Common myeloid progenitor, CD34-positive (primary cell): ENCODE measurements at places on chromosomes 13 and 19.

GRCh38 chr13:51000571-51001260 lies 91.1 kb downstream of the RNASEH2B start:
- no peak for DNase-seq

GRCh38 chr13:70183041-70183440 lies 74.8 kb upstream of the KLHL1 start:
- no peak for DNase-seq

- DNase-seq: no peak
Observed at GRCh38 chr13:41505209-41505835, 48.0 kb downstream of the RGCC start.

- DNase-seq: no peak
Observed at GRCh38 chr19:29596080-29596727, 9.9 kb upstream of the POP4 start.

DNA sequence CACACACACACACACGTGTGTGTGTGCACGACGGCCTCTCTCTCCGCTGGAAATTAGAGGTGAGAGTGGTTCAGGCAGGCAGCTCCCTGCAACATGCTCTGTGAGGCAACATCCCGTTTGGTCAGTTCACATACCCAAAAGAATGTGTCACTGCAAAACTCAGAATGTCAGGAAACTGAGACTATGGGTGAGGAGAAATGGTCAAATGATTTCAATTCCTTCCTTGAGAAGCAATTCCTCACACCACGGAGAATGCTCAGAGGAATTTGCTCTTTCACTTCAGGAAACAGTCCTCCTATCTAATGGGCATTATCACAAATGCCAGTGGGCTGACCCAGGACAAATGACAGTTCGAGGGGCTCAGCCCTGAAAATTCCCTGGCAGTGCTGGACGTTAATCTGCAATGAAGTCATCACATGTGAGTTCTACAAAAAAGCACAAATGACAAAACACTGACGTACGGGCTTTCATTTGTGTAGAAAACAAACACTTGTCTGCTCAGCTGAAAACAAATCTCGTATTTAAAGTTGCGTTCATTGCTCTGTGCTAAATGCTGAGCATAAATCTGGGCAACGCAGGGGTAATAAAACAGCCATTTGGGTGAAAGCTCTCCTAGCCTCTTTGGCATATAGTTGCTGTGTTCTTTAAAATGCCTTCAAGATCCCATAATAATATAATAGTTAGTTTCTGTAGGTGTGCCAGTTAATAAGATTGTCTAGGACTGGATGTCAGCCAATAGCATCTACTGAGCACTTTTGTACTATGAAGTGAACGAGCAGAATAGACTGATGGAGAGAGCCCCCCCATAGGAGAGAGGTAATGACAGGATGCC lies 18.6 kb upstream of the LATS2 start:
- DNase-seq: no peak

GRCh38 chr13:27933580-27934328 lies 14.0 kb downstream of the PDX1 start:
- no peak for DNase-seq

DNA sequence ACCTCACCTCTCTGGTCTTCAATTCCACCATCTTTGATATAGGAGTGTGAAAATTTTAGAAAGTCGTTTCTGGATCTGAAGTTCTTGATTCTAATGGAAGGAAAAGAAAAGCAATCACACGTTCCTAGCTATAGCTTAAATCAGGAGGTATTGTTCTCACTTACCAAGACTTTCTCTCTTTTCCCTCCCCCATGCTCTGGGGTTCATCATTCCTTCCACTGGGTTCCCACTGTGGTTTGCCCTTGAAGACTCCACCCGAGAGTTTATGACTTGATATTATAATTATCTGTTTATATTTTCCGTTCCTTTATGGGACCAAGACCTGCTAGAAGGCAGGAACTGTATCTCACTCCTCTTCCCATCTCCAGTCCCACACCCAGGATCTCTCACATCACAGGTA lies 76.6 kb downstream of the AKAP11 start:
- no peak for DNase-seq

DNA sequence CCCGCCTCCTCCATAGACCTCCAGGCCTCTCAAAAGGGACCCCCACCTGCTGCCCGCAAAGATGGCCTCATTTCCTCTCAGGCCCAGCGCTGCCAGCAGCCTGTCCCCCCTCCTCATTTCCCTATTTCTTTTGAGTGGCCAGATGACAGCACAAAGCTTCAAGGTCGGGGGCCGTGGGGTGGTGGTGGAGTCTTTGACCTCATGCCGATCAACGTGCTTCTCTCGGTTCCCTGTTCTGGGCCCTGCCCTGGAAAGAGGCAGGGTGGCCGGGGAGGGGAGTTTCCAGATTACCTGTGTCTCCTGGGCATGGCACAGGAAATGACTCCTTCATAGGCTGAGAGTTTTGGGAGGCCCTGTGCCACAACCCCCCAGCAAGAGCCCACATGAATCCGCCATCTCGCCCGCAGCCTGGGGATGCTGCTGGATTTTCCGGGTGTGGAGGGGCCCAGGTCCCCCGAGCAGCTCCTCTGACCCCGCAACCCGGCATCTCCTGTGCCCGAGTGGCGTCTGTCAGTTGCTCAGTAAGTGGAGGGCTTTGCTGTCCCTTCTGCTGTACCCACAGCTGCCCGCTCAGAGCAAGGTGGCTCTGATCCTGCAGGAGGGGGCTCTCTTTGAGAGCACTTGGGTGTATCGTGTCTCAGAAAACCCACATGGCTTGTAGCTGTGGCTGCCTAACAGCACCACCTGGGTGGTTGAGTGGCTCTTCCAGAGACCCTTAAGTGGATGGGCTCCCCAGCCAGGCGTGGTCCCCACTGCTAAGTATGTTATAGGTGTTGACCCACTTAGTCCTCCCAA lies 139.4 kb downstream of the SIPA1L3 start:
- DNase-seq: no peak

DNA sequence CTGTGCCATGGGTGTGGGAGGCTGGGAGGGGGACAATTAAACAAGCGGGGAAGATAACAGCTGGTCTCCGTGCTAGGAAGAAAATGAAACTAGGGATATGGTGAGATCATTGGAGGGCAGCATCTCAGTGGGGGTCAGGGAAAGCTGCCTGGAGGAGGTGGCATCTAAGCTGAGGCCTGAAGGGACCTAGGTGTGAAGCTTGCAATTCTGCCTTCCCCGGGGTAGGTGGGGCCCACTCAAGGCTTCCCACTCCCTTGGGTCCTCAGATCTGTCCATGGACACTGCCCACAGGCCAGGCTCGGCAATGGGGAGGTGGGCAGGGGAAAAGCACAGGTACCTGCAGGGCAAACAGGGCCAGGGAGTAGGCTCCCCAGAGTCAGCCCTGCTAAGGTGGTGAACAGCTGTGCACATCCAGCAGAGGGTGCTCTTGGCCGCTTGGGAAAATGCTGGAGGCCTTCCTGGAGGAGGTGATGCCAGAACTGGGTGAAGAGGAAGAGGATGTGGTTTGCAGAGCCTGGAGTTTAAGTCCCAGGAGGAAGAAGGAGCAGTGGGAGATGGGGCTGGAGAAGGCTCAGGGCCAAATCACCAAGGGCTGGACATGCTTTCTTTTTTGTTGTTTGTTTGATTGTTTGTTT lies 25.7 kb upstream of the CCNE1 start:
- DNase-seq: no peak

GRCh38 chr13:41995946-41996345 lies 35.0 kb upstream of the VWA8 start:
- peak; percentile 36 for DNase-seq

DNA sequence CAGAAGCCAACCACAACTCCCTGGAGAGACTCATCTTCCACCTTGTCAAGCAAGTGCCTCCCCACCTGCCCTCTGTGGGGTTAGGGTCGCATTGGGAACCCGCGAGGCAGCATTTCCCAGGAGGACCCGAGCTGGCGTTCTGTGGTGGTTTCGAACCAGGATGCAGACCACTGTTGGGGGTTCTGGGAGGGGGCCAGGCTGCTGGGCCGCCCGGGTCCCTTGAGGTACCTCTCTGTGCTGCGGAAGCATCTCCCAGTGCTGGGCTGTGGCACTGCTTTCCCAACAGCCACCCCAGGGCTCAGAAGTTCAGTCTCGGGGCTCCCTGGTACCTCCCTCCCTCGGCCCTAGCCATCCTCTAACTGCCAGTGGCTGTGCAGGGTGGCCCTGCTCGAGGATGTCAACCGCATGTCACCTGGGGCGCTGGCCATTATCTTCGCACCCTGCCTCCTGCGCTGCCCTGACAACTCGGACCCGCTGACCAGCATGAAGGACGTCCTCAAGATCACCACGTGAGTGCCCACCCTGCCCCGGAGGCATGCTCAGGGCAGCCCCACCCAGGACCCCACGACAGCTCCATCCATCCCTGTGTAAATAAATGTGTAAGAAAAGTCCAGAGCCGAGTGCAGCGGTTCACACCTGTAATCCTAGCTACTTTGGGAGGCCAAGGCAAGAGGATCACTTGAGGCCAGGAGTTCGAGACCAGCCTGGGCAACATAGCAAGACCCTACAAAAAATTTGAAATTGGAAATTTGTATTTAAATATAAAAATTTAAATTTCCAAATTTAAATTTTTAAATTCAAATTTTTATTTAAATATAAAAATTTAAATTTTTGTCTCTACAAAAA lies 8.2 kb upstream of the USE1 start:
- no peak for DNase-seq

GRCh38 chr19:3398900-3399278 lies 32.5 kb downstream of the NFIC start:
- DNase-seq: no peak

DNA sequence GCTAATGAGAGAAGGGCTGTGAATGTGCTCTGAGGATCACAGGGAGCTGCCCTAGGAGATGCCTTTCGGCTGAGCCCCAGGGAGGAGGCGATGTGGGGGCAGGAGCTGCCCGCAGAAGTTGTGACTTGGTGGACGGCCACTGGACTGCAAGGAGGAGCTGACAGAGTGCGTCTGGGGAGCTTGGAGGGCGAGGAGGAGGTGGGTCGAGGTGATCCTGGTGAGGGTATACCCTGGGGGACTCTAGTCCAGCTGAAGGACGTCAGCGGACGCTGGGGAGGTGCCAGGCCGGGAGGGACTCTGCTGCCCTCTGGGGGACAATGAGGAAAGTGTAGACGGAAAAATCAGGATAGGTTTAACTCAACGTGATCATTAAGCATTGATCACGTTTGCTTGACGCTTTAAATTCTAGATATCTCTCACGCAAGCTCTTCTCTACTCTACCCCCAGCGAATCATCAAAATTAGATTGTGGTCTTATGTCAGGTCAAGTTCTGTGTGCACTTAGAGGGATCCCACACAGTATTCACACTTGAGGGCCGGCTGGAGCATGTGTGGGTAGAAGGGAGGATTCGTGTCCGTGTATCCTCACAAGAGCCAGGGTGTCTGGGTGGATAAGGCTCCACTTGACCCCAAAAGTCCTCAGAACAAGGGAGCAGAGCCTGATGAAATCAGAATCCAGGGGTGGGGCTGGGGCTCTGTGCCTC lies 3.3 kb upstream of the CEACAM7 start:
- DNase-seq: no peak

GRCh38 chr13:28510542-28510941 lies 15.6 kb upstream of the FLT1 start:
- no peak for DNase-seq

DNA sequence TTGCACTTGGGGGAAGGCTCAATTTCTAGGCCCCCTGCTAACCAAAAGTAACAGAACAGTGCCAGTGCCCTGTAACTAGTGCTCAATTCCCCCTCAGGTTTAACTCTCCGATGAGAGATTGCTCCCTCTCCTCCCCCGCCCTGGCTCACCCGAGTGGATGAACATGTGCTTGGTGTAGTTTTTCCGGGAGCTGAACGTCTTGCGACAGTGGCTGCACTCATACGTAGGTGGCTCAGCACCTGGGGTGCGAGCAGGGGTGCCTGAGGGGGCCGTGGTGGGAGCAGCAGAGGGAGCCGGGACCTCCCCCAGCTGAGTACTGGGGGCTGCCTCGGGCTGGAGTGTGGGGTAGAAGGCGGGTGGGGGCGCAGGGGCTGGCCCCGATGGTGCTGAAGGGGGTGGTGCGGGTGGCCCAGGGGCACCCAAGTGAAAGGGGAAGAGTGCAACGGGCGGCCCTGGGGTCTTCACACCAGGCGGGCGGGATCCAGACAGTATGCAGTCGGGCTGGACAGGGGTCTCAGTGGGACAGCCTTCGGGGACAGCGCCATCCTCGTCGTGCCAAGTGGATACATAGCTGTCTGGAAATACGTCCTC lies 3.3 kb downstream of the ZBTB45 start:
- no peak for DNase-seq

- no peak for DNase-seq
Observed at GRCh38 chr19:48095612-48096175, 14.9 kb downstream of the PLA2G4C start.

- DNase-seq: peak; percentile 24
Observed at GRCh38 chr13:20121159-20121525, 39.7 kb downstream of the GJA3 start.

DNA sequence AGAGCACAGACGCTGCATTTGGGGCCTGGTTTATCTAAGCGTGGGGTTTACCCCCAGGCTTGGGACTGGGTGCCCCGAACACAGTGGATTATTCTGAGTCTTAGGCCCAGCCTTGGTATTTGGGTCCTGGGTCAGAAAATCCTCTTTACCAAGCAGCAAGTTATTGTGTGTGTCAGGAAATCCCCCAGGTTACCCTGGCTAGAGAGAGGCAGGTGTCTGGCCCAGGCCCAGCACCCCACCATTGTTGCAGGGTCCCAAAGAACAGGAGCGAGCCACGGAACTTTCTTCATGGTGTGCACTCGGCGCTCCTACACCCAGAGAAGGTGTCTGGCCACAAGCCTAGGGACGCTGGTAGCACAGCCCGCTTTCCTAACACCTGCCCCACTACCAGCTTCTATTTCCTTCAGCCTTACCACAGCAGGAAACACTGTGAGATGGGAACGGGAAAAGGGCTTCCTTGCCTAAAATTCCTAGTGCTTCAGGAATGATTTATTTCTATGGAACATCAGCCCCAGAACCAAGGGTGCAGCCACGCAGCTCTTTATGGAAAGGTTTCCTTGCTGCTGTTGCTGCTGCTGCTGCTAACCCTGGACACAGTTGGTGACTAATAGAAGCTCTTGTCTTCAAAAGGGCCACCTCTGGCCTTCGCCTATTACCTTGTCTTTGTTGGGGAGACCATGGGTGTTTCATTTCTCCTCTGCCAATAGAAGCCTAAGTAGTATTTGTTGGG lies 7.4 kb upstream of the CDX2 start:
- DNase-seq: no peak

DNA sequence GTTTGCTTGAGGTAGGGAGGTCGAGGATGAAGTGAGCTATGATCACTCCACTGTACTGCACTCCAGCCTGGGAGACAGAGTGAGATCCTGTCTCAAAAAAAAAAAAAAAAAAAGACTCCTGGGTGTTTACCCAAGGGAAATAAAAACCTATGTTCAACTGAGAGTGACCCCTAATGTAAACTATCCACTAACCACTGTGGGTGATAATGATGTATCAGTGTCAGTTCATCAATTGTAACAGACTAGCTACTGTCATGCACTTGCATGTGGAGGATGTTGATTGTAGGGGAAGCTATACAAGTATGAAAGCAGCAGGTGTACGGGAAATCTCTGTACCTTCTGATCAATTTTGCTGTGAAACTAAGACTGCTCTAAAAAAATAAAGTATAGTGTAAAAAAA lies 2.6 kb upstream of the CIB3 start:
- DNase-seq: no peak
